Aorta (tissue), 5 donors: ENCODE measurements at places on chromosomes 5 and 9. TPM values are rescaled to one million over a fixed set of nuclear protein-coding genes. Genes with fewer than 3 reads are reported as not detected.
A peak's percentile ranks its signal among the peaks of the same experiment; 100 is the strongest.

The PRSS3 gene
- total RNA-seq = not detected

The SLC2A6 gene
- 3.3 TPM for total RNA-seq

The GLT6D1 gene
- total RNA-seq = not detected

The C6 gene
- total RNA-seq = 3.0 TPM

The GDF9 gene
- total RNA-seq = 0.19 TPM

The IRX1 gene
- not detected for total RNA-seq

The AUH gene
- total RNA-seq = 25.7 TPM

The DND1 gene
- total RNA-seq = 1.3 TPM

The PHYHD1 gene
- 33.0 TPM for total RNA-seq

The ZCCHC9 gene
- 21.7 TPM for total RNA-seq

- H3K27ac ChIP-seq = no peak overlapping the region
- no peak overlapping the region for H3K4me3 ChIP-seq
- no peaks in the 10 kb centered on the region for H3K36me3 ChIP-seq
- no peaks in the 10 kb centered on the region for H3K4me1 ChIP-seq
Measured at GRCh38 chr5:173324115-173325001, 3.9 kb downstream of the STC2 start.

- no peak overlapping the region for H3K4me3 ChIP-seq
- H3K27ac ChIP-seq = peak overlapping the region; percentile 78
- H3K36me3 ChIP-seq = no peaks in the 10 kb centered on the region
- H3K27me3 ChIP-seq = no peaks in the 10 kb centered on the region
Measured at GRCh38 chr5:135985951-135986350, 31.2 kb upstream of the LECT2 start.

DNA sequence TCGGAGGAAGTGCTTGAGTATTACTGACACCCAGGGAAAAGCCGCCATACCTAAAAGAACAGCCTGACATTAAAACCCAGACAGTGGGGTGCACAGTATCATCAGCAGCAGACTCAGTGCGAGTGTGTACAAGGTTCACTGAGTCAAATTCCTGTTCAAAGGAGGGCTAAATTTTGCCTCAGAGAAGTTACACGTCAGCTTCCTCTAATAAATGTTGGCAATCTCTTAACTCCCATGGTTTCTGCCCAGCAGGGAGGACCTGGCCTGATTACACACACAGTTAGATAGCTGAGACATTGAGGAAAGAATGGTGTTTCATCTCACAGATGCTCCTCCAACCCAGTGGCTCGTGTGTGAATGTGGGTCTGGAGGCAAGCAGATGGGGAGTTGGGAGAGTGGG, 38.2 kb downstream of the NIPSNAP3B start:
- H3K27ac ChIP-seq = no peak overlapping the region
- no peak overlapping the region for H3K4me3 ChIP-seq
- H3K4me1 ChIP-seq = no peaks in the 10 kb centered on the region
- DNase-seq = no peak
- H3K27me3 ChIP-seq = no peaks in the 10 kb centered on the region
- H3K36me3 ChIP-seq = peaks cover 12% of the 10 kb centered on the region

DNA sequence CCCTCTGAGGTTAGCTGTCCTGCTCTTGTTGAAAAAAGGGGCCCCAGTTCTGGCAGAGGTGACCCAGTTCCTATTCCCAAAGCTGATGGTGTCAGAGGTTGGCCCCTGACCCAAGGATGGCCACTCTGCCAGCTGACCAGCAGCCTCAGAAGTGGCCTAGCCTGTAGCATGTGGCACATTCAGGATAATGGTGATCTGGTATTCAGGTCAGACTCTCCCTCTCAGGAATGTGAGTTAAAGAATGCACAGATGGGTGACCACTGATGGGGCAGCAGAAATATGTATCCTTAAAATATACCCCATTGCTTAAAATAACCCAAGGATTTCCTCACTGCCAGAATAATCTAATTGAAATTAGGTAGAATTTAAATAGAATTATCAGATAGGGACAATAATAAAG, 369.2 kb downstream of the SEMA5A start:
- no peak overlapping the region for H3K27ac ChIP-seq
- DNase-seq = no peak
- H3K4me1 ChIP-seq = no peaks in the 10 kb centered on the region
- no peak overlapping the region for H3K4me3 ChIP-seq
- H3K36me3 ChIP-seq = no peaks in the 10 kb centered on the region
- no peaks in the 10 kb centered on the region for H3K27me3 ChIP-seq

DNA sequence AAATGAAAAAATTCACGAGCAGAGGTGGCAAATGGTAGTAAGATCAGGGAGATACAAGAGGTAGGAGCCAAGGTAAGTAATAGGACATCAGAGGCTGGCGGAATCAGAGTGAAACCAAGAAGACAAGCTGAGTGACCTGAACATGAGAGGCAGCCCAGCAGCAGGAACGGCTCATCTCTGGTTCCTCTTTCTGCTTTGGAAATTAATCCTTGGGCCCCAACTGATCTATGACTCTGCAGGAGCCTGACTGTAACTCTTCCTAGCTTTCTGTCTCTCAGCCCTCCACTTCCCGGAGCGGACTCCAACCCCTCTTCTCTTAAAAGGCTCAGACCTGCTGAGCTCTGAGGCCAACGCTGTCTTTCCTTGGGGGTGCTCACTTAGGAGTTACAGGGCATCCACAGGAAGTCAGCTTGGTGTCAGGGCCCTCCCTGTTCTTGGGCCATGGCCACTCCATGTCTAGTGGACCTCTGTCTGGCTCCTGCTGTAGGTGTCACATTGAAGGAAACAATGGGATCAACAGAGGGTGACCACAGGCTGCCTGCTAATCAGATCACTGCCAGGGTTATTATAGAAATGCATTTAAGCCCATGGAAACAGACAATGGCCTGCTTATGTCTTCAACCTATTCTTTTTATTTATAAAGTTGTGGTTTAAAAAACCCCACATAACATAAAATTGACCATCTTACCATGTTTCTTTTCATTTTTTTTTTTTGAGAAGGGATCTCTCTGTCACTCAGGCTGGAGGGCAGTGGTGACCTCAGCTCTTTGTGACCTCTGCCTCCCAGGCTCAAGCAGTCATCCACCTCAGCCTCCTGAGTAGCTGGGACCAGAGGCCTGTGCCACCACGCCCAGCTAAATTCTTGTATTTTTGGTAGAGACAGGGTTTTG, 22.5 kb upstream of the SHB start:
- no peaks in the 10 kb centered on the region for H3K4me1 ChIP-seq
- no peaks in the 10 kb centered on the region for H3K27me3 ChIP-seq
- no peak overlapping the region for H3K27ac ChIP-seq
- no peak for DNase-seq
- H3K36me3 ChIP-seq = no peaks in the 10 kb centered on the region
- no peak overlapping the region for H3K4me3 ChIP-seq

DNA sequence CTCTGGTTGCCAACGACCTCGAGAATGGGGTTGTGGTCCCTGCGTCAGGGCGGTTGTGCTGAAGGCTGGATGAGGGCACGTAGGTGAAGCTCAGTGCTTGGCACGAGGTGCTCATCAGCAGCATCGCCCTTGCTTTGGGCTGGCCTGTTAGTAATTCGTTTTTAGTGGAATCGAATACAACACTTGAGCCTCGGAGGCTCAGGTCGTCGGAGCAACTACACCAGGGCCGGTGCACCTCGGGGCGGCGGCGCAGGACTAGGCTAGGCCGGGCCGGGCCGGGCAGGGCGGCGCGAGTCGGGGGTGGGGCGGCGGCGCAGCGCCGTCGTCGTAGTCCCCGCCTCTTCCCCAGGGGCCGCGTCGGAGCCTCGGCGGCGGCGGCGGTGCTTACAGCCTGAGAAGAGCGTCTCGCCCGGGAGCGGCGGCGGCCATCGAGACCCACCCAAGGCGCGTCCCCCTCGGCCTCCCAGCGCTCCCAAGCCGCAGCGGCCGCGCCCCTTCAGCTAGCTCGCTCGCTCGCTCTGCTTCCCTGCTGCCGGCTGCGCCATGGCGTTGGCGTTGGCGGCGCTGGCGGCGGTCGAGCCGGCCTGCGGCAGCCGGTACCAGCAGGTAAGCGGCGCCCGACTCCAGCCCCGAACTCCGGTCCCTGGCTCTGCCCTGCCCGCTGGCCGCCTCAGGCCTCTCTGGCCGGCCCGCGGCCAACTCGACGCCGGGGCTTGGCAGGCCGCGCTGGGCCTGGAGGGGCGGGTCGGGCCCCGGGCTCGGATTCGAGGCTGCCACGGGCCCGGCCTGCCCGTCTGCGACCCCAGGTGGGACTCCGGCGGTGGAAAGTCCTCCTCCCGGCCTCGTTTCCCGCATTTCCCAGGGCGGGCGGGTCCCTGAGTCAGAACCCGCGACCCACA, at the start of gene NDFIP1:
Gene NDFIP1, plus strand, starts transcription at position 348 of the 899 bp plus-strand sequence. Its CDS starts 196 bp downstream, at position 544.
- H3K4me1 ChIP-seq = peaks cover 9% of the 10 kb centered on the region
- no peaks in the 10 kb centered on the region for H3K27me3 ChIP-seq

- no peaks in the 10 kb centered on the region for H3K36me3 ChIP-seq
- H3K4me1 ChIP-seq = no peaks in the 10 kb centered on the region
Measured at GRCh38 chr5:154541553-154541952, 63.5 kb upstream of the HAND1 start.

- no peaks in the 10 kb centered on the region for H3K36me3 ChIP-seq
- no peaks in the 10 kb centered on the region for H3K4me1 ChIP-seq
- H3K27ac ChIP-seq = no peak overlapping the region
Measured at GRCh38 chr9:98886691-98887229, 56.9 kb upstream of the COL15A1 start.

- no peaks in the 10 kb centered on the region for H3K27me3 ChIP-seq
- no peaks in the 10 kb centered on the region for H3K4me1 ChIP-seq
- DNase-seq = no peak
Measured at GRCh38 chr9:72039532-72039931, 20.9 kb downstream of the C9orf57 start.

DNA sequence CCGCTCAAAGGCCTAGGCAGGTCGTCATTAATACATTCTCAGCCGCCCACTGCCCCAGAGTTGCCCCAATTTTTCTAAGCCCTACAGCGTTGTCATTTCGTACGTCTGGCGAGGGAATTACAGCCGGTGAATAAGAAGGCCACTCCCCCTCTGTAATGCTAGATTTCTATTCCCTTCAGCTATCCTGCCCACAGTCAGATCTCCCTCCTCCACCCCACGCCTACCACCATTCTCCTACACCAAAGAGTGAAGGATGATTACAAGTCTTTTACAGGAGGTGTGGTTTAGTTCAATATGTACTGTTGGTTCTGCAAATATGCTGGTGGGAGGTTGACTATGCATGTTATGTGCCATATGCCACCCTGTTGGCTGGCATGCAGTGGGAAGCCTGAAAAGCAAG, 83.7 kb upstream of the SMIM15 start:
- no peak for DNase-seq
- no peaks in the 10 kb centered on the region for H3K36me3 ChIP-seq
- H3K4me1 ChIP-seq = no peaks in the 10 kb centered on the region
- H3K27ac ChIP-seq = no peak overlapping the region
- H3K4me3 ChIP-seq = no peak overlapping the region

- no peaks in the 10 kb centered on the region for H3K36me3 ChIP-seq
- no peak overlapping the region for H3K27ac ChIP-seq
- H3K4me3 ChIP-seq = no peak overlapping the region
- H3K4me1 ChIP-seq = no peaks in the 10 kb centered on the region
Measured at GRCh38 chr9:135711391-135711790, 9.4 kb downstream of the KCNT1 start.

- no peak overlapping the region for H3K4me3 ChIP-seq
- H3K36me3 ChIP-seq = no peaks in the 10 kb centered on the region
- H3K27me3 ChIP-seq = no peaks in the 10 kb centered on the region
- DNase-seq = no peak
- no peak overlapping the region for H3K27ac ChIP-seq
Measured at GRCh38 chr5:67241326-67241725, 44.7 kb upstream of the CD180 start.

GRCh38 chr9:73715591-73715990, 563.9 kb downstream of the ANXA1 start:
- DNase-seq = no peak
- H3K4me1 ChIP-seq = no peaks in the 10 kb centered on the region
- no peaks in the 10 kb centered on the region for H3K27me3 ChIP-seq
- no peak overlapping the region for H3K4me3 ChIP-seq
- H3K27ac ChIP-seq = no peak overlapping the region

DNA sequence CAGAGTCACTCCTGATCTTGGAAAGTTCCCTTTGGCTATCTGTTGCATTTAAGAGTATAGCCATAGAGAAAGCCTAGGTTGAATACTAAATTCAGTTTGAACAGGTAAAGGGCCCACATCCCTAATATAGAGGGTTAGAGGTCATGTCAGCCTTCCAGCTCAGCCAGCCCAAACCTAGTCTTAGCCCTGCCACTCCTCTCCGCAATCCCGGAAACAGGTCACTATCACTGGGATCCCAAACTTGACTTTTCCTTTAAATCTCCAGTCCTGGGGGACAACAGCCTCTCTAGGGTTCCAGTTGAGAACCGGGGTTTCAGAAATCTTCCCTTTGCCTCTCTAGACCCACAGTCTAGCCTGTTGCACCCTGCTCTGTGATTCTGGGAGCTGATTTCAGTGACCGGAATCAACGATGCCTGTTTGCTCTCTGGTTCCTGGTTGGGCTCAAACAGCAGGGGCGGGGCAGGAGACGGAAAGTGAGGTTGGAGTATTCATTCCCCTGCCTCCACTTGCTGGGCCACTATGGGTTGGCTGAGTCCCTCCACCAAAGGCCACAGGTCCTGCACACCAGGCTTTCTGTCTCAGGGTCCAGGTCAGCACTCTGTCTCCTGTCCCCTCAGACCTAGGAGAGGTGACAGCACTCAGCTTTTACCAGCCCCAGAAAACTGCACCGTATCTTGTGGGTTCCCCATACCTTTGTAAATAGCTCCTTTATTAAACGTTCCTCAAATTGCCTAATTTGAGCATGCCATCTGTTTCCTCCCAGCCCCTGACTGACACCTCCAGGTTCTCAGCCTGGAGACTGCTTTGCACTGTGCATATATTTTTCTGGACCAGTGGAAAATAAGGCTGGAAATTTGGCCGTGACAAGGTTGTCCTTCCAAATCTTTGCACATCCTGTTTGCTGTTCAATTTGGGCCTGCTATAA, 23.8 kb upstream of the CPEB4 start:
- no peak overlapping the region for H3K27ac ChIP-seq
- no peaks in the 10 kb centered on the region for H3K4me1 ChIP-seq
- H3K27me3 ChIP-seq = no peaks in the 10 kb centered on the region
- no peaks in the 10 kb centered on the region for H3K36me3 ChIP-seq

DNA sequence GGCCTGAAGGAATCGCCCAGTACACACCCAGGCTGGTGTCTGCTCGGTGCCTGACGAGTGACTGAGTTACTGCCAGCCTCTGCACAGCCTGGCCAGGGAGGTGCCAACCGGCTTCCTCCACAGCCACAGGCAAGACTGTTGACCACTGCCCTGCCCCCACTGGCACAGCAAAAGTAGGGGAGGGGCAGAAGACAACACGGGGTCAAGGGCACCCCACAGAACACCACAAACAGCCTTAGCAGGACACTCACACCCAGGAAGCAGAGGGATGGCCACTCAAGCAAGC, 722 bp upstream of the LHX3 start:
- H3K27ac ChIP-seq = no peak overlapping the region
- H3K36me3 ChIP-seq = no peaks in the 10 kb centered on the region
- H3K4me3 ChIP-seq = no peak overlapping the region

GRCh38 chr9:2024888-2025782, 10.0 kb downstream of the SMARCA2 start:
- no peak for DNase-seq
- peaks cover 25% of the 10 kb centered on the region for H3K4me1 ChIP-seq
- H3K27ac ChIP-seq = no peak overlapping the region
- no peaks in the 10 kb centered on the region for H3K36me3 ChIP-seq
- no peaks in the 10 kb centered on the region for H3K27me3 ChIP-seq
- no peak overlapping the region for H3K4me3 ChIP-seq
